Activated CD8-positive, alpha-beta memory T cell treated with anti-CD3 and anti-CD28 coated beads for 48 hours (primary cell): ENCODE measurements at places on chromosomes 7 and 10.

- DNase-seq = no peak
Measured at GRCh38 chr7:134165252-134165651, 38.1 kb downstream of the LRGUK start.

DNA sequence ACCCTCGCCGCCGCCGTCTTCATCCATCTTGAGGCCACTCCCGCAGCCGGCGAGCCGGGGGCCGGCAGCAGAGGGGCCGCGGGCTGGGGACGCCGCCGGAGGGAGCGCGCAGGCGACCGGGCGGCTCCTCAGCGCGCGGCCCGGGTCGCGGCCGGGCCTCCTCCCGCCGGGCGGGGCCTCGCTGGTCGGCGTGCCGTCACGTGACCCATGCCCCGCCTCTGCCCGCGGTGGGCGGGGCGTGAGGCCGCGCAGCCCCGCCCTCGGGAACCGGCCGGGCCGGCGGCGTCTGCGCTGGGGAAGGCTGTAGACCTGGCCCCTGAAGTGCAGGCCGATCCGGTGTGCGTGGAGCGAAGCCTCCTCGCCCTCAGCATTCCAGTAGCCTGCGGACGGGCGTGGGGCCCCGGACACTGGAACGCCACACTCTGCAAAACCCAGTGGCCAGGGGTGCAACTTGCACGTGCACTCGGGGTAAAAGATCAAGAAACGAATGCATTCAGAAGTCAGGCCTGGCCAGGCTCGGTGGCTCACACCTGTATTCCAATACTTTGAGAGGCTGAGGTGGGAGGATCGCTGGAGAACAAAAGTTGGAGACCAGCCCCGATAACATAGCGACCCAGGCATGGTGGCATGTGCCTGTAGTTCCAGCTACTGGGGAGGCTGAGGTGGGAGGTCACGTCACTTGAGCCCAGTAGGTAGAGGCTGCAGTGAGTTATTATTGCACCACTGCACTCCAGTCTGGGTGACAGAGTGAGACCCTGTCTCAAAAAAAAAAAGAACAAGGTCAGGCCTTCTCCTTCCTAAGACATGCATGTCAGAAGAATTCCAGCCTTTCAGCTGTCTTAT is at the start of gene CYTH3:
Gene CYTH3, minus strand, starts transcription at position 144 of the 843 bp plus-strand sequence. Its CDS starts 117 bp downstream, at position 27.
- DNase-seq = peak; percentile 68

DNA sequence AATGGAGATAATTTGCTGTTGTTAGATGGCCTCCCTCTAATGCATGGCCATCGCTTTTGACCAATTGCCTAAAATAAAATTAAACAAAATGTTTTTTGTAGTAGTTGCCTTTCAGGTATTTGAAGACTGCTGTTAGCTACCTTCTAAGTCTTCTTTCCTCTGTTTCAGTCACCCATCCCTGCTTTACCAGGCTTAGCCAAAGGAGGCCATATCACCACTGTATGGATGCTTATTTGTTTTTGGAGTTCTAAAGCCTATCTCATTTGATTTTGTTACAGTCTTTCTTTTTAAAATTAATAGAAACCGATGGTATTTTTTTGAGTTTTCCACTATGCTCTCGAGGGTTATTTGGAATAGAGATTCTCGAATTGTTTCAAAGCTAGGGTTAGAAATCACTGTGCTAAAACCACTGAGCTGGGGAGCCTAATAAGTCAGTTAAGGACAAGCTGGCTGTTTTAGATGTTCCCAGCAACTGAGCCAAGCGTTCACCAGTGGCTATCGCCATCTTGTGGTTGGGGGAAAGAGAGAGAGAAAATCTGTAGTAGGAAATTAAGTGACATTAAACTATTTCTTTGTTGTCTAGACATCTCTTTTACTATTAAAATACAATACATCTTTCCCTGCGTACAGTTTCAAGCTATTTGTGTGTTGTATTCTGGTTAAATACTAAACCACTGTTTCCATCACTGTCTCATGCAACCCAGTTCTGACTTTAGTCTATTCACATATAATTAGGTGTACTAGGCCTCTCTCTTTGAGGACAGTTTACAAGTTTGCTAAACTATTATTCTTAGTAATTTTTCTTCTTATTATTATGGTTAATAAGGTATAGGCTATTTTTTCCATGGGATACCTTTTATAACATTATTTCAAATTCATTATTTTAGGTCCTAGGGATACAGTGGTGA is 52.2 kb downstream of the GPR158 start:
- no peak for DNase-seq

- DNase-seq = no peak
Measured at GRCh38 chr10:78659598-78659967, 409.2 kb upstream of the ZMIZ1 start.

GRCh38 chr7:101363734-101364374 is 1.2 kb downstream of the COL26A1 start:
- DNase-seq = peak; percentile 36

DNA sequence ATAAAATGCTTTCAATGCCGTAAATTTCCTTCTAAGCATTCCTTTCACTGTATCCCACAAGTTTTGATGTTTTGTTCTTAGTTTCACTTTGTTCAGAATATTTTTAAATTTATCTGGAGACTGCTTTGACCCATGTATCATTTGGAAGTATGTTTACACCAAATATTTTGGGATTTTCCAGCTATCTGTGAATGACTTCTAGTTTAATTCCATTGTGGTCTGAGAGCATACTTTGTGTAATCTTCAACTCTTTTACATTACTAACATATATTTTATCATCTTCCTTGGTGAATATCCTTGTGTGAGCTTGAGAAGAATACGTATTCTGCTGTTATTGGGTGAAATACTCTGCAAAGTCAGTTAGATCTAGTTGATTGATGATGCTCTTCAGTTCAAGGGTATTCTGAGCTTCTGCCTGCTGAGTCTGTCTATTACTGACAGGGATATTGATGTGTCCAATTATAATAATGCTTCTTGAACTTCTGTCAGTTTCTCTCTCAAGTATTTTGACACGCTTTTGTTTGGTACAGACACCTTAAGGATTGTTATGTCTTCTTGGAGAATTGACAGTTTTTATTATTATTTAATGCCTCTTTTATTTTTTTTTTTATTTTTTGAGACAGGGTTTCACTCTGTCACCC is 31.6 kb downstream of the MKLN1 start:
- no peak for DNase-seq
